ENCODE measurements at places on chromosomes 7 and 10.

- DNase-seq: no peak
These were observed 88.1 kb upstream of the KCND2 start for GRCh38 chr7:120184866-120185265.

GRCh38 chr10:35079763-35080162 lies 10.4 kb downstream of the CUL2 start:
- DNase-seq: peak; percentile 92

DNA sequence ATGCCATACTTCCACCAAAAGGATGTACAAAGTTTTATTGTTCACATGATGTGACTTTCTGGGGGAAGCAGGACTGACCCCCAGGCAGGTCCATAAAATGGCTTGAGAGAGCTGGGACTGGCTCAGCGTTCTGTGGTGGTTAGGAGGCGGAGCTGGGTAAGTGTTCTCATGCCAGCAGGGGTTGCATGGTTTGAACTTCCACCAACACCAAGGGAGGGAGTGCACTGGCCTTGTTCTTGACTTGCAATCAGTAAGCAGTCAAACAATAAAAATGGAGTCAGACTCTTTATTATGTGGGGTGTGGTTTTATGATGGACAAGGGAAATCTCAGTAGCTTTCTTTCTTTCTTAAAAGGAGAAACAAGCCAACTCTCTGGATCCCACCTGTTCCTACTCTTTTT lies 95.4 kb upstream of the PRR15 start:
- no peak for DNase-seq

DNA sequence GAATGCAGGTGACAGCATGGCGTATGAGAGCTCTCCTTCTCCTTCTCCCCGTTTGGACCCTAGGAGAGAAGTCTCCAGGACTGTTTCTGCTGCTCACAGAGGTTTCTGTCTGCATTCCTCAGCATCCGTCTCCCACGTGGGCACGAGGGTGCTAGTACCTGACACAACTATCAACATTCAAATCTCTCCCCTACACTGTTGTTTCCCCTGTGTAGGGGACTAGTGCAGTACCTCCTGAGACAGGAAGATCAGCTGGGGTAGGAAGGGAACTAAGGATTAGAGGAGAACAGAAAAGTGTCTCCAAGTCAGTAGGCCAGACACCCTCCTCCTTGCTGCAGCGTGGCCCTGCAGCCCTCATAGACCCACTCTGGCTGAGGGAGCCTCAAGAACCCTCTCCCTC lies 29.0 kb downstream of the STOX1 start:
- no peak for DNase-seq

GRCh38 chr10:16686054-16686902 lies 130.9 kb downstream of the RSU1 start:
- DNase-seq: no peak

- DNase-seq: no peak
These were observed 2.1 kb downstream of the EPHB4 start for GRCh38 chr7:100825215-100825671.

- DNase-seq: no peak
These were observed 21.1 kb upstream of the HIPK2 start for GRCh38 chr7:139798892-139799291.

DNA sequence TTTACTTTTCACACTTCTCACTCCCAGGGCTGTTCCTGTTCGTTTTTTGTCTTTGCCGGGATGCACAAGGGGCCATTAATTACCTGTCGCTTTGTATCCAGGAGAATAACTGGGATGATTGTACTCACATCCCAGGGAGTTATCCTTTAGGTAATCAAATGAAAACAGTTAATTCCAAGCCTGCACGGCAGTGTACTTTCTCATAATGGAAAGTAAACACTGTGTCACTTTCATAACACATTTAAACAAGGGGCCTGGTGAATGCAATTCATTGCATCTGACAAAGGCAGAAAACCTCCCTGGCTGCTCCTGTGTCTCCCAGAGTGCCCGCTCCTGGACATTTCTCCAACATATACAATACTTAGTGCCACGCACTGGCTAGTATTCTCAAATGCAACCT lies 138.7 kb upstream of the CELF2 start:
- DNase-seq: no peak

- no peak for DNase-seq
These were observed 319.3 kb downstream of the MDFIC start for GRCh38 chr7:115241151-115241550.

DNA sequence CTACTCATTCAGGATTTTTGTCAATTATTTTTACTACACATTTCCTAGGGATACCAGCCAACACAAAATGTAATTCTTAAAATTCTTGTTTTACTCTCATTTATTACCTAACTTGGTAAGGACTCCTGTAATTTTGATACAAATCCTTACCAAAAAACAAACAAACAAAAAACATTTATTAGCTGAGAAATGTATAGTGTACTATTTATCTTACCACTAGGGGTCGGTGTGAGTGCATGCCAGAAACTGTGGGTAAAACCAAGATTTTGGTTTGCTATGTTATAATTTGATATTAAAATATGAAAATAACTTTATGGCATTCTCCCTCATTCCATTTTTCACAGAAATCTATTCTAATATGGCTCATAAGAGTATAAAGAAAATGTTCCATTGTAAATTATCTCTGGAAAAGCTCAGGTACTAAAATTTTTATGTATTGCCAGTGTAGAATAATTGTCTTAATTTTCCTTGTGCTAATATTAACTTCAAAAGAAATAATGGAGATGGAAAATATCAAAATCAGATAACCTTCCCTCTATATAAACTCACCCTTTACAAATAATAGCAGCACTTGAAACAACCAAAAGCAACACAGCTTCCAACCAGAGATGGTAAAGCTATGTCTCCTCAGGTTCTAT lies 290.8 kb upstream of the PCDH15 start:
- DNase-seq: peak; percentile 4

DNA sequence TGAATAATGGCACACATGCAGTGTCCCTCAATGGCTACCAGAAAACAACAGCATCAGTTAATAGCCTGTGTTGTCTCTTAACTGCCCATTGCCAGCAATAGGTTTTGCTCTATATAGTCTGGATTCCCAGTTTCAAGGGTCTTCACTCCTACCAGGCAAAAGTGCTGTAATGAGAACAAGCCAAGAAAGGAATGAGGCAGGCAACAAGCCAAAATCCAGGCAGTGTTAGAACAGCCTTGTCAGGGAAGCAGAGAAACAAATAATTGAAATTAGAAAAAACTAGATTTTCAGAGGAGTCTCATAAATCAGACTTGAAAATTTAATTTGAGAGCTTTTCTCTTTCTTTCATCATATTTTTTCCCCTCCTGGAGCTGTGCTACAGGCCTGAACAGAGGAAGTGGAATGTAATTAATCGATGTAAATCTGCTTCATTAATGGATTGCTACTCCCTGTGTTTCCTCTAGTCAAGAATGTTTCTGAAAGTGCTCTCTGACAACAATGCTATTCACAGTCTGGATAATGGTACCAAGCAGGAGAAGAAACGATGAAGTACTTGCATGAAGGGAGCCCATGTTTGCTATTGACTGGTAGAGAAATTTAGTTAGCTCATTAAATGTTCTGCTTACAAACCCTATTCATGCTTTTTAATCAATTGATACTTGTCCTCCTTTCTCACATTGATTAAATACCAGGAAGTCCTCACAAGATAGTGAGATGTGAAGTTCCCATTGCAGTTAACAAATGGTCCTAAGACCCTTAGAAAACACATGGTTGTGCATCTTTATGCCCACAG lies 202.0 kb upstream of the LRRTM3 start:
- DNase-seq: no peak

DNA sequence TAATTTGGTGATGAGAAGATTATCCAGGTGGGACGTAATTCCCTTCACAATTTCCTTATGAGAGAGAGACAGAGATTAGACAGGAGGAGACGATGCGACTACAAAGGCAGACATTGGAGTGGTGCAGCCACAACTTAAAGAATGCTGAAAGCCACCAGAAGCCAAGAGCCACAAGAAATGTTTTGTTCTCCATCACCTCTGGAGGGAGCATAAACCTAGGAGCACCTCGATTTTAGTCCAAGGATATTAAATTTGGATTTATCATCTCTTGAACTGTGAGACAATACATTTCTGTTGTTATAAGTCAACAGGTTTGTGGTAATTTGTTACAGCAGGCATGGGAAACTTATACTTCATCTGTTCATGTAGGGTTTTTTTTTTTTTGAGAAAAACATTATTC lies 418.9 kb downstream of the DGKB start:
- DNase-seq: no peak

DNA sequence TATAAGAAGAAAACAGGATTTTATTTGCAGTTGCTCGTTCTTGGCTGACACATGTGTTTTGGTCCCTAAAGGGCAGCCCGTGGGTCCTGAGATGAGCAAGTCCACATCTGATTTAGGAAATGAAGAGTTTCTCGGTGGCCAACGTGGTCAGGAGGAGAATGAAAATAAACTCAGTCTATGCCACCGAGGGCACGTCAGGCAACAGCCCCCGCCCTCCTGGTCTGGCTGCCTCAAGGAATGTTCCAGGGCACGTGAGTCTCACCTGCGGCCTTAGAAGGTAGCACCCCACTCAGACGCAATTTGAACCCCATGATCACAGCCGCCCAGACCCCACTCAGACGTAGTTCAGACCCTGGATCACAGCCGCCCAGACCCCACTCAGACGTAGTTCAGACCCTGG lies 197.2 kb downstream of the ADARB2 start:
- no peak for DNase-seq

DNA sequence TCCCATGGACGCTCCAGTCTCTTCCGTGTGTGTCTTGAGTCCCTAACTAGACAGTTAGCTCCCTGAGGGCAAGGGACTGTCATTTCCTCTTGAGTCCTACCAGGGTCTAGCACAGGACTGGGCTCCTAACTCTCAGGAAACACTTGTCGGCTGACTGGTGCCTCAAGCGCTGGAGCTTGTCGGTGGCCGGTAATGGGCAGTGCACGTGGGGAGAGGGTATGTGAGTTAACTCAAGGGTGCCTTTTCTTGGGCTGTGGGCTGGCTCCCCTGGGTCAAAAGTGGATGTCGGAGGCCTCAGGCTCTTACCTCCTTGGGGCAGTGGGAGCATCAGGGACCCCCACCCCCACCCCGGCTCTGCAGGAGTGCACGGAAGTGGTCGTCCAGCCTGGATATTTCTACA lies 32.9 kb downstream of the ZNF775 start:
- DNase-seq: no peak

DNA sequence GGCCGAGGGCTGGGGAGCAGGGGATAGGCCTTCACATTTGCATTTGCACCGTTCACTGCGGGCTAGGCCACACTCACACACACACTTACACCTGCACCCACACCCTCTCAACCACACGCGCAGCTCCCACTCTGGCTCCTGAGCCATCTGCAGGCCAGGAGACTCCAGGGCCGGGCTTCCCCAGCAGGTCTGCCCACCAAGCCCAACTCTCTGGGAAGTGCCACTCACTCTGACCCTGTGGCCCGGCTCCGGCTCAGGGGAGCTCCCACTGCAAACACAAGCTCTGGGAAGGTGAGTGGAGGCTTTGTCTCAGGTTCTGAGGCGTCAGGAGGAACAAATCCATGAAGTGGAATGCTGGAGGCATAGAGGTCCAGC lies 157.9 kb downstream of the NRF1 start:
- DNase-seq: no peak

DNA sequence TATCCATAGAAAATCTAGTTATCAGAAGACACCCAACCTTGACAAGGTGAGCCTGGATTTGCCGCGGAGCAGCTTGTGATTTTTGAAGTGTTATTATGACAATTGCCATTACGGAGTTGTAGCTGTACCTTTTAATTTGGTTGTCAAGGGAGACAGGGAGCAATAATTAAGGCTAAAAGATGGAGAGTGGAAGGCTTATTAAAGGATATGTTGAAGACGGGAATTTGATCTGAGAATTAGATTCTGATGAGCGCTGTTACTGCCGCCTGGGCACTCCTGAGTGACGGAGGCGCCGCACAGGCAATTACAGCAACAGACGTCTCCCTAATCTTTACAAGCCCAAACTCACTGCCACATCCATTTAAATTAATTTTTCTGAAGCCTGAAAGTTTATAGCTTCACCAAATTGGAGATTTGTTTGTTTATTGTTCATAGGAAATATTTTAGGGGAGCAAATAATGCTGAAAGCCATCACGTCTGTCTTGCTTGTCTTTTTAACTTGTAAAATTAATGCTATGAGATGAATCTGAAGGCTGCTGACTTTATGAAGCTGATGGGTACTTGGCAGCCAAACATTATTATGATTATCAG lies 475.0 kb upstream of the ADARB2 start:
- no peak for DNase-seq

All from iris pigment epithelial cell (primary cell).